A549 (cell line): ENCODE measurements at places on chromosomes 2 and 18. TPM values are rescaled to one million over a fixed set of nuclear protein-coding genes. Genes with fewer than 3 reads are reported as not detected.

- DNase-seq = no peak
Observed at GRCh38 chr2:157443795-157444640, at the start of gene CYTIP. Gene CYTIP, minus strand, starts transcription at chr2:157444089. Its CDS starts 69 bp downstream, at chr2:157444020.

DNA sequence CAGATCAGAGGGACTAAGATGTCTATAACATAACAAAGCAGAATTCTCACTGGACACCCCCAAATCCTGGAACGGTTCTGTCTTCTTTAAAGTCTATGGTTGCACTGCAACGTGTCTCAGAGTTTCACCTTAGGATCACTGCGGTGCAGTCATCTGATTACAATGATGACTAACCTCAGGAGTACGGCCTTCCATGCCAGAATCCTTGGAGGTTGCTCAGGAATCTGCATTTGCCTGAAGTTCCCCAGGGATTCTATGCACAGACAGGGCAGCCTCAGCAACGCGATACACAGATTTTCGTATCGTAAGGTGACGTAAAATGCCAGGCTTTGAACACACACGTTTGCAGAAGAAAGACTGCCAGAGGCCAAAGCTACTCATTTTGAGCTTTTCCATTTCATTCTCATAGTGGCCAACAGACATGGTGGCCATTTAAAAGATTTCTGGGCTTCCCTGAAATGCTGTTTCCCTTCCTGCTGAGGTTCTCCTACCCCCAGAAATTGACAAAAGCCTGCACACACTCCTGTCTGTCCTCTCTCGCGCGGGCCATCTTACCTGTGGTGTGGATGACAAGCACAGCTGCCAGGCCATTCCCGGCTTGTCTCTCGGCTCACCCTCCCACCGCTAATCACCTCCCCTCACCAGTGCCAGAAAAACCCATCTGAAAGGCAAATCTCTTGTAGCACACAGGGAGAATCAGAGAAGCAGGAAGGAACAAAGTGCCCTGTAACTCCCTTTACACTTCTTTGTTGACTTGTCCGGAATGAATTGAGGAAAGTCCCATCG is 148.8 kb downstream of the ACKR3 start:
- DNase-seq = no peak

GRCh38 chr2:32647180-32647651 is 19.4 kb downstream of the TTC27 start:
- DNase-seq = no peak

Gene CIB4
- 0.30 to 0.76 TPM in 2 of 3 replicates, not detected in the other for polyA plus RNA-seq

- peak; percentile 21 for DNase-seq
Observed at GRCh38 chr2:29053670-29054400, 20.5 kb downstream of the PCARE start.

DNA sequence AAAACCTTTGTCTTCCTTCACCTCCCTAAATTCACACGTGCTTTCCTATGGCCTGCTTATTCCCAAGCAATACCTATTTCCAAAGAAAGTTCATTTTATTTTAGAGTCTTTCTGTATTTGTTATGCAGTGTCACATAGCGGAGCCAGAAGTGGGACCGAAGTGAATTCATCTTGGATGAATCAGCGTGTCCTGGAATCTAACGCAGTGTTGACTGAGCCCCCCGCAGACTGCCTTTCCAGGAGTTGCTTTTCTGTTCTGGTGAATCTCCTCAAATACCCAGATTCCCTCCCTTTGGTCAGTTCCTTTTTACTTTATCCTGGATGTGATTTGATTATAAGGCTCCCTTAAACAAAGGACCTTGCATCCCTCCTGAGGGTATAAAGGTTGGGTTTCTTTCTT is 10.8 kb downstream of the ALPP start:
- peak; percentile 32 for DNase-seq

GRCh38 chr18:62324181-62324828 is 805 bp upstream of the TNFRSF11A start:
- DNase-seq = no peak

DNA sequence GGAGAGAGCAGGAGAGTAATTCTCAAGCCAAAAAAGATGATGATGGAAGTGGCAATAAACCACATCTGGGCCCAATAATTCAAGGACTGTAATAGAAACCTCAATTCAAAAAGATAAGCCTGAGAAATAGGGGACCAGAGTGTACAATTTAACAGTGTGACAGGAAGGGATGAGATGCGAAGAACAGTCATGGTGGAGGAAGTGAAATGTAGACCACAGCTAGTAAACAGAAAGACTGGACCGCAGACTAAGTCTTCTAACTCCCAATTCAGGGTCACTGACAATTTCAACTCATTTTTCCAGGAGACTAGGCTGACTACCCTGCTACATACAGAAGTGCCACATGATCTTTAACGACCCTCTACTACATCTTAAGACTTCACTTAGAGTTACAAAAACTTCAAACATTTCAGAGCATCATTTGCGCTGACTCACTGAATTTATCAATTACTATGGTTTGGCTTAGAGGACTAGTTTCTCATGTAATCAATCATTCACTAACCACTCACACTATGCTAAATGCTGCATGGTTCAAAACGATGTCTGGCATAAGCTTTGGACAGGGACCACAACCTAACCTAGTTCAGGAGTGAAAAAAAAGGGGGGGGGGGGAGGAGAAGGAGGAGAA is 9.0 kb downstream of the CUL3 start:
- DNase-seq = no peak

Gene GTF2A1L
- polyA plus RNA-seq = not detected in 3 replicates

Gene NEU2
- polyA plus RNA-seq = not detected in 3 replicates

Gene ERFE
- polyA plus RNA-seq = 2.0 to 3.6 TPM (median 2.6 TPM) in 3 replicates

Gene CYS1
- polyA plus RNA-seq = 0.64 to 1.2 TPM (median 1.1 TPM) in 3 replicates

DNA sequence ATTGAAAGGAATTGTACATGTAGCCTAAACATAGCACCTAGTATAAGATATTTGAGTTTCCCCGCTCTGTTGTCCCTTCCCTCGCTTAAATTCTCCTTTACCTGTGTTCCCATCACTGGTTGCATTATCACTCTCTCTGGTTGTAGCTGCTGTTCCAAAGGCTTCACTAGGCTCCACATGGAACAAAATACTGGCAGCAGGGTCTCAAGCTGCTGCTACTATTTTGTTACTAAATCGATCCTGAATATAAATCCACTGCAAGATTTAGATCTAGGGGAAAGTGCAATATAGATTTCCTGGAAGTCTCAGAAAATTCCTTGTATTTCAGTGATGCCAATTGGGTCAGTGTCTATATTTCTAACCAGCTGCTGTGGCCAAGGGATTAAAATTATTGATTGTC is 443.5 kb downstream of the SATB2 start:
- no peak for DNase-seq

GRCh38 chr2:232537079-232537478 is 2.4 kb upstream of the CHRNG start:
- DNase-seq = peak; percentile 23

Gene CNTNAP5
- polyA plus RNA-seq = not detected in 3 replicates

Gene FBXO41
- 5.0 to 7.0 TPM (median 6.4 TPM) in 3 replicates for polyA plus RNA-seq

Gene LCT
- 0.01 to 0.05 TPM (median 0.04 TPM) in 3 replicates for polyA plus RNA-seq
